ENCODE measurements at places on chromosomes 2 and 18.

DNA sequence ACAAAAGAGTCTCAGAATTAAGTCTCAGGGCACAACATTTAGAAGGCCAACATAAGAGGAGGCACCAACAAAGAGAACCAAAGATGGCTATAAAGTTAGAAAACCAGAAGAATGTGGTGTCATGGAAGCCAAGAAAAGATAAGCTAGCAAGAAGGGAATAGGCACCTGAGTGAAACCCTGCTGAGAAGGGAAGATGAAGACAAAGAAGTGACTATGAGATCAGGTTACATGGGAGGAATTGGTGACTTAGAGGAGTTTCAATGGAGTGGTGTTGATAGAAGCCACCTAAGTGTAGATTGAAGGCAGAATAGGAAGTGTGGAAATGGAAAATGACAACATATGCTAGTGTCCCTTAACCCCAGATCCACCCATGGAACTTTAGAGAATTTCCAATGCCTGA lies 327.6 kb upstream of the KCNJ3 start:
- no peak for DNase-seq

DNA sequence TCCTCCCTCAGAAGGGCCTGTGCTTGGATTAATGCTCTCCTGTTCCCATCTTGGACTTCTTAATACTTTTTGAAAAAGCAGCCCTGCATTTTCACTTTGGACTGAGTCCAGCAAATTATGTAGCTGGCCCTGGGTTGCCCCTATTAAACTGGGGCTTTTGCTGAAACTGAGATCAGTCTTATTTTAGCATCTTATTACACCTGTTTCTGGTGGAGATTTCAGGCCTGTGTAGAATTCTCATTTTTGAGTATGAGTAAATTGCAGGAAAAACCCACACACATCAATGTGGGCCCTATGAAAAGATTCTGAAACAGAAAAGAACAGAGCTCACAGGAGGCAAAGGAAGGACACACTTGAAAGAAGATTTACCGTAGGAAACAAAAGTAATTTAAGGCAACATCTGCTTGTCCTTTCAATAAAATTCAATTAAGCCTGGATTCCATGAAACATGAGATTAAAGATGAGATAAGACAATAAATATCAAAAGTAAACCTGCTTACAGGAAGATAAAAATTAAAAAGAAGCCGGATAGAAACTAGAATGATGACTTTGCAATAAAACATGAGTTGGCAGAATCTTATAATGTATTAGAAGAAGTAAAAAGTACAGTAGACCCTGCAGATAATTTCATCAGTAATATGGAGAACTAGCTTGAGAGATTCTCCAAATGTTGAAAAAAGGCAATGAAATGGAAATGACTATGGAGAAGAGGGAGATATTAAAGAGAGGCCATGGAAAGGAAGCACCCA lies 90.7 kb upstream of the GCFC2 start:
- DNase-seq = no peak

DNA sequence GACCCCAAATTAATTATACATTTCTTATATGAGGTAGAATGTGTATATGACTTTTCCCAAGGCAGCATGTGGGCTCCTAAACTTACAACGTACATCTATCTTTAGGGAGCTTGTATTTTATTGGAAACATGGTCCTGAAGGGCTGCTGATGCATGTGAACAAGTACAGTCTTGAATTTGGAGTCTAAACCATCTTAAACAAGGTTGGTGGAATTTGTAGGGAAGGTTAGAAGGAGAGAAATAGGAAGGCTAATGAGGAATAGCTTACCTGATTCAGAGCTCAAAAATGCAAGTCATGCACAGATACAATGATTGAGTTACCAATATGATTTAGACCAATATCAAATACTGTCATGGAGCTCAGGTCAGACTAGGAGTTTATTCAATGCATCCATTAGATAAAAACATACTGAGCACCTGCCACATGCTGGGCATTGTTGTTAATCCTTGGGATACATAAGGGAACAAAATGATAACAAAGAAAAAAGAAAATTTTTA lies 458.6 kb upstream of the ETAA1 start:
- DNase-seq = no peak

DNA sequence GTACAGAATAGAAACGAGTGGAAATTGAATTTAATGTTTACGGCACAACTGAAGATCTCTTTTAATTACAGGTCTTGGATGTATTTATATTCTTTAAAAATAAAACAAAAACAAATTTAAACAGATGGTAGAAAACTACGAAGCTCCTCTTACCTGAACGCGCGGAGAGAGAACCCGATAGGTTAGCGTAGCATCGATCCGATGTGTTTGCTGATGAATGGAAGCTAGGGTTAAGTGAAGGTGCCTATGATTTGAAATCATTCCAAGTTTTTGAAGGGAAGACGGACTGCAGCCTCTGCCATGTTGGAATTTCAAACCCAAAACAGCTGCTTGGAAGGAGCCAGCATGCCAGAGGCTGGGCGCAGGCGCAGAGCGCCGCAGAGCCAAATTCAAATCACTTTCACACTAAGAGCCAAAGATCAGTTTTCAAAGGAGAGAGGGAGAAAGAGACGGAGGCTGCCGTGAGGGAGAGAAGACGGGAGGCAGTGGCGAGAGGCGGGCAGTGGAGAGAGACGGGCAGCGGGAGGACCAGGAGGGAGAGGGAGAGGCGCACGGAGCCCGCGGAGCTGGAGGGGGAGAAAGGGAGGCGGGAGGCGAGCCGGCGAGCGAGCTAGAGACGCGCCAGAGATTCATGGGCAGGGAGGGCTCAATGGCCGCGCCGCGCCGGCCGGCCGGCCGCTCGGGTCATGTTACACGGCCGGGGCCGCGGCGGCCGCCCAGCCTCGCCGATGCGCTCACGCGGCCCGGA lies at the start of gene FIGN:
Gene FIGN, minus strand, starts transcription at position 324 of the 748 bp plus-strand sequence. CDS start 1,081 bp downstream, outside the sequence.
- DNase-seq = no peak

GRCh38 chr2:165660361-165660760 lies 133.7 kb downstream of the GALNT3 start:
- DNase-seq = no peak

- DNase-seq = no peak
Measured at GRCh38 chr18:71011389-71011788, 722.5 kb downstream of the SOCS6 start.

DNA sequence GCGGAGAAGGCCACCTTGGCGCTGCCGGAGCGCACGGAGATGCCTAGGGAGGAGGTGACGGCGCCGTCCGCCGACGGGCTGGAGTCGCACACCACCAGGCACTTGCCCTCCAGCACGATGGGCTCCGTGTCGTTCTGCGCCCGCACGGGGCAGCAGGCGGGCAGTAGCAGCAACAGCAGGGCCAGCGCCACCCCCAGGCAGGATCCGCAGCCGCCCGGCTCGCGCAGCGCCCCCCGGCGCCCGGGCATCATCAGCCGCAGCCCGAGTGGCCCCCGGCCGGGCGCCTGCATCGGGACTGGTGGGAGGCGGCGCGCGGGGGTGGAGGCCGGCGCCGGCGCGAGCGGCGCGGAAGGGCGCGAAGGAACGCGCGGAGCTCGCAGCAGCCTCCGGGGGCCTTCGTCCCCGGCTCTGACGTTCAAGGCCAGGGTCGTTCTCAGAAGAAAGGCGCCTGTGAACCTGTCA lies 2.2 kb downstream of the CBLN2 start:
- no peak for DNase-seq

GRCh38 chr2:41922177-41922576 lies 125.6 kb upstream of the PKDCC start:
- DNase-seq = no peak

GRCh38 chr2:198657512-198658121 lies 800.1 kb downstream of the SATB2 start:
- DNase-seq = no peak

DNA sequence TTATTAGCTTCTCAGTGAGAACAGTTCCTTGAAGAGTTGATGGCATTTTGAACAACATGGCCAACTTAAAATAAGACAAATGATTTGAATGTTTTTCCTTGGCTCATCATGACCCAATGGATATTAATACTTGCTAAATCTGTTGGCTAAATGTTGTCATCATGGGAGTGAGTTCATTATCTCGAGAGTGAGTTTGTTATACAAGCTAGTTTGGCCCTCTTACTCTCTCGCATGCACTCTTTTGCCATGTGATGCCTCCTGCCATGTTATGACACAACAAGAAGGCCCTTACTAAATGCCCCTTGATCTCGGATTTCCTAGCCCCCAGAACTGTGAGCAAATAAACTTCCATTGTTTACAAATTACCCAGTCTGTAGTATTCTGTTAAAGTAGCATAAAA lies 22.9 kb upstream of the SANBR start:
- DNase-seq = no peak
